T-helper 9 cell (primary cell): ENCODE measurements at places on chromosomes 2 and 18.

DNA sequence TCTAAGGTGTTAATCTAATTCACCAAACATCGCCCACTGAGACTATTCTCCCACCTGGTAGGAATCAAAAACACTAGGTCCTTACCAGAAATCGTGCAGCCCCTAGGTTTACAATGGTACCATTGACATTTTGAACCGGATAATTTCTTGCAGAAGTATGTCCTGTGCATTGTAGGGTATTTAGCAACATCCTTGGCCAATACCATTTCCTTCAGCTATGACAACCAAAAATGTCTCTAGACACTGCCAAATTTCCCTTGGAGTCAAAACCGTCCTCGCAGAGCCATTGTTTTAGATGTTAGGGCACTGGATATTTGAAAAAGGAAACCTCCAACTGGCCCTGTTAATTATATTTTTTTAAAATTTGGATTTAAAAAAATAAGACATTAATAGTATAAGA, 3.8 kb downstream of the VPS54 start:
- no peak for DNase-seq

DNA sequence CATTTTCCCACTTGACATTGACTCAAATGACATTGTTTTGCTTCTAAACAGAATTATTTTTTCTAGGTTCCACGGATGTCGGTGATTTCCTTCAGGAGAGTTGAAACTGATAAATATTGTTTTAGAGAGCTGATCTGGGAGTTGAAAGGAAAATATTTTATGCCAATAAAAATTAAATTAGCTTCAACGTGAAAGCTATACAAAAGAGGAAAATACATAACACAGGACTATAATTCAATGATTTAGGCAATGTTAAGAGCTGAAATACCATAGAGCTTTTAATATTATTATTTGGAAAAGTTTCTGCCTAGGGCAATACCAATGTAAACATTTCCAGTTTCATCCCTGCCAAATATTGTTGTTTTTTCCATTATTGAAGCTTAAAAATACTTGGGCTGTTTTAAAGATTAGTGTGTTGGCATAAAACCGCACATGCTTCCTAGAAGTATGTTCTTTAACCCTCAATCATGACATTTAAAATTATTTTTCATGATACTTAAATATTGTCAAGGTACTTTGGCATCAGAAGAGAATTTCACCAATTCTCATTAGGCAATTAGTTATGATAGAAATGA, 18.6 kb upstream of the PDE1A start:
- DNase-seq, result no peak

GRCh38 chr2:237739101-237739500, 59.5 kb upstream of the RBM44 start:
- DNase-seq, result no peak

GRCh38 chr18:68735483-68736343, 20.8 kb upstream of the TMX3 start:
- no peak for DNase-seq

- DNase-seq, result no peak
Measured at GRCh38 chr2:128537646-128538045, 219.0 kb upstream of the HS6ST1 start.

- no peak for DNase-seq
Measured at GRCh38 chr2:56918790-56919189, 735.0 kb downstream of the CCDC85A start.

DNA sequence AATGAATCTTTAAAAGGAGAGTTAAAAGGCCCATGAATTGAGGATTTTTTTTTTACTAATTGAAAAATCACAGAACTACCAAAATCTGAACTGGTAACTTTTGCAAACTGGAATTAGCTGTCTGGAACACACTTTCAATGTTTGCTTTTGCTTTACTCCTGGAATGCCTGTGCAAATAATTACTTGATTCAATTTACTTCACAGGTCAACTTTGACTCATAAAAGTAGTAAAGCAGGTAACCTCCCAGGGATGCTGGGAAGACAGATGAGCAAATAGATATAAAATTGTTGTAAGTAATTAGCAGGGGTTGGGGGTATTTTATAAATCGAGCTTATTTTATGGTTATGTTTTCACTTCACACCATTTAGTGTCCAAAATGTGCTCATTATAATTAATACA, 398.3 kb upstream of the HNRNPA3 start:
- no peak for DNase-seq

DNA sequence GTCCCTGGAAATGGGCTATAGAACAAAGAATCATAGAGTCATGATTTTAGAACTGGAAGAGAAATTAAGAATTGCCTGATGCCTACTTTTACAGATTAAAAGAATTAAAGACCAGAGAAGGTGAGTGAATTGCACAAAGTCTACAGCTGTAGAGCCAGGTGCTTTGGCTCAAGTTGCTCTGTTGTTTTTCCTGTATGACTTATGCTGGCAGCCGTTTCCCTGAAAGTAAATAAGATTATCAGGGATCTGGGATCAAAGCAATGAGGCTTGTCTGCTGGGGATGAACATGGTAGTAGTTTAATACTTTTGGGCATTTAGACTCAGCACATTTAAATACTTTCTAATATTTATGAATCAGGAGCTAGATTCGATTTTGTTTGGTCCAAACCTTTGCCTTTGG, 166.9 kb downstream of the PRPF40A start:
- no peak for DNase-seq

GRCh38 chr2:68915393-68915792, 37.3 kb downstream of the GKN2 start:
- DNase-seq, result no peak

DNA sequence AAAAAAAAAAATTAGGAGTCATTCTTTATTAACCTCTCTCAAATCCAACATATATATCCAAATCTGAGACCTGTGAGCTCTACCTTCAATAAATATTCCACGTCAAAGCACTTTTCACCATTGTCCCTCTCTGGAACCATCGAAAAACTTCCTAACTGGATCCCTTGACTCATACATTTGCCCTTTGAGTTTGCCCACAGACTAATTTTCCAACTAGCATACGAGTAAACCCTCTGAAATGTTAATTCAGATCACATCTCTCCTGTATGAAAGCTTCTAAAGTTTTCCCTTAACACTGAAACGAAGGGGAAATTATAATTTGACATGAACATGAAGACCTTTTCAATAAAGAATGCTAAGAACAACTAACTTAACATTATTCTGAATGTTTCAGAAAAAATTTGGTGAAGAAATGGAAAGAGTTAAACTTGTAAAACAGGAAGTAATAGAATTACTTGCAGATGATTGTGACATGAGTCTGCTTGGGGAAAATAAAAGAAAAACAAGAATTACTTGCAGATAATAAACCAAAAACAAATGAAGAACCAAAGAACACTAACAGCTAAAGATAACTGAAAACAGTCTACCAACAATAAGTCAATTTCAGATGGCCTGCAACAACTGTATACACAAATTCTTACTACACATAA, 110.6 kb downstream of the C2orf74 start:
- no peak for DNase-seq

DNA sequence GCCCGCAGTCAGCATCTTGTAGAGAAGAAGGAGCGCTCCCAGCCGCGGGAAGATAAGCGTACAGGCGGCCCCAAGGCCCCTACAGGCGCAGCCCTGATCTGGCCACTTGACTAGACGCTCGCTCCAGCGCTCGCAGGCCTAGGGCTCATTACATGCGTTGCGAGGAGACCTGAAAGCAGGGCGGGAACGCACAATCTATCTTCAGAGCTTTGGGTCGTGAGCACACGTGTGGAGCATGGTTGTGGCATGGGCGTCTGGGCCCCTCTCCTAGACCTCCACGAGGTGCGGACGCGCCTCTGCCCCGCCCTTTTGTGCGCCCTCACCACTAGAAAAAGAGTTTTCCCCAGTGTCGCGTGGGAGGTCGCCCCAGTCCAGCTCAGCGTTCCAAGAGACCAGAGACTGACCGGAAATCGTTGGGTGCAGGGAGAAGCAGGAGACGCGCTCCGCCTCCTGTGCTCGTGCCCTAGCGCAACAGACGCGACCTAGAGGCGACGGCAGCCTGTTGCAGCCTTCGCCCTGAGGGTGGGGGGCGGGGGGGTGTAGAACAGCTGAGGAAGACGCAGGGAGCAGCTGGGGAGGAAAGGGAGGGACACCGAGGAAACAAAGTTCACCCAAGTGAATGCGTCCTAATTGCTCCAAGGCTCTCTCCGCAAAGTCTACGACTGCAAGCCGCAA, 12.6 kb downstream of the NR4A2 start:
- no peak for DNase-seq
